ENCODE measurements at places on chromosomes 12 and 14.

GRCh38 chr12:57358646-57359045 lies 72.2 kb downstream of the R3HDM2 start:
- no peak for DNase-seq

DNA sequence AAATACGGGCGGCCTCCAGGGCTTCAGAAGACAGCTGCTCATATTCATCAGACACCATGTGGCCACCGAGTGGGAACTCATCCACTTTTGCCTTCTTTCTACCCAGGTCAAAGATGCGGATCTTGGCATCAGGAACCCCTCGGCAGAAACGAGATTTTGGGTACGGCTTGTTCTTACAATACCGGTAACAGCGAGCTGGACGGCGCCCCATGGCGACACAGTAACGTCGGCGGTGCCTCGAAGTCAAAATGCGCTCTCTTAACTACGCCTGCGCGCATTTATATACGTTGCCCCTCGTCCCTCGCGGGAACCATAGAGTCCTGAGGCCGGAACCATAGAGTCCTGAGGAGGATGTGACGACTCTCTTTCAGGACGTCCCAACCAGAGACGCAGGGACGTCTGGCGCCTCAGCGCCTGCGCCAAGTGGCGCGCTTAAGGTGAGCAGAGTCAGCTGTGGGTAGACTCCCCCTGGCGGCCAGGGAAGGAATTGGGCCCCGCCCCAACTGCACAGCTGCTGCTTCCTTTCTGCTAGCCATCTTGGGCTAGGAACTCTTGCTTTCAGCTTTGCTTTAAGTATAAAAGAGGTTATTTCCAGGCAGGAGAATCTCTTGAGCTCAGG lies at the start of gene RPL10L:
TSS of gene RPL10L (minus strand) at position 256 of the 619 bp plus-strand sequence. CDS start at position 211, 45 bp downstream.
- no peak for DNase-seq

DNA sequence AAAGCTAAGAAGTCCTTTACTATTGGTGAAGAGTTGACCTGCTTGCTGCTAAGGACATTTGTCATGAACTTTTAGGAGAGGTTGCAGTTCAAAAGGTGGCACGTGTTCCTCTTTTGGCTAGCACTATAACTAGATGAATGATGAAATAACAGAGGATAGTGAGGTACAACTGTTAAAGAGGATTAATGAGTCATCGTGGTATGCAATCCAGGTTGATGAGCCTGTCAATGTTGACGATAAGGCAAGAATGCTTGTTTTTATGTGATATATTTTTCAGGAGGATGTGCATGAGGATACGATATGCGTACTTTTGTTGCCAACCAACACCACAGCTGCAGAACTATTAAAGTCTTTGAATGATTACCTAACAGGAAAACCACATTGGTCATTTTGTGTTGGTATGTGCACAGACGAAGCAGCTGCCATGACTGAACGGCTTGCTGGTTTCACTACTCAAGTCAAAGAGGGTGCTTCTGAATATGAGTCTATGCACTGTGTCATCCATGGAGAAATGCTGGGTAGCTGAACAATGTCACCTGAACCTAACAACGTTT lies 10.6 kb downstream of the CEP128 start:
- DNase-seq: peak; percentile 80

DNA sequence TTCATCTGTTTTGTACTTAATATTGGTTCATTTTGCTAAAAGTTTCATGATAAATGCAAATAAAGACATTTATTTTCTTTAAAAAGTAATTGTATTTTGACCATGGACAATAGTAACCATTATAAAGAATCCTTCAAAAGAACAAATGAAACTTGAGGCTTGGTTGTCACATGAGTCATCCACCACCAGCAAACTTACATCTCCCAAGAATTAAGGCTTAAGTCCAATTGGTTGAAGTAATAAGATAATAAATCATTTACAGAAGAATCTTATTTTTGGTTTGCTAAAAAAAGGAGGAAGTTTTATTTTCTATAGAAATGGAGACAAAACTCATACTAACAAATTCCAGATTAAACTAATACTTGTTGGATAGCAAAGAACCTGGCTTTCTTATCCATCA lies 84.8 kb upstream of the KITLG start:
- no peak for DNase-seq

DNA sequence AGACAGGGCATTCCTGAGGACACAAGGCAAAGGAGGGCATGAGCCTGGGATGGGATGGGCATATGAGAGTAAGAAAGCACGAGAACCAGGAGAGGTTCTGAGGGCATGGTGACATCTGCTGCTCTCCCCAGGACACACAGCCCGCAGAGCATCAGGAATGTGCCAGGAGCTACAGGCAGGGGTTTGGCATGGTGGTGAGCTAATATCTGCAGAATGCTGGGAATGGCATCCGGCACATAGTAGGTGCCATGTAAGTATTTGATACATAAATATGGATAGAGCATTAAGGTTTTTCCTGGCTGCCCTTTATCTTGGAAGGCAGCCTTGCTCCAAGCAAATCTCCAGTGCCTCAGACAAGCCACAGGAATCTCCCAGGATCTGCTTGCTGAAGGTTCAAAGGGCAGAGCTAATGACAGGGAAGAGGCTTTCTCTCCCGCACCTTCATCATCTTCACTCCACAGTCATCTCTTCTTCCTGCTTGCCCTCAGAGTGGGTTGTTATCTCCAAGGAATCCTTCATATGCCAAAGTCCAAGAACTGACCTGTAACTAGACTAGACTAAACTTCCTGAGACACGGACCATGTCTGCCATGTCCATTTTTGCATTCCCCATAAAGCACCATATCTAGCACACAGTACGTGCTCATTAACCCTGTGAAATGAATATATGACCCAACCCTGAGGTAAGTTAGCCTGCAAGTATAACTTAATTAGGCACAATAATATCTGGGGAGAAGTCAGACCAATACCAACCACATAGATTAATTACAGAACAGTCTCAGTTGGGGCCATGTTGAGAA lies 62.0 kb upstream of the SCN8A start:
- DNase-seq: no peak

GRCh38 chr14:67395876-67396189 lies 16.1 kb downstream of the PLEK2 start:
- no peak for DNase-seq

GRCh38 chr14:103846543-103847450 lies 578 bp downstream of the PPP1R13B start:
- DNase-seq: no peak

DNA sequence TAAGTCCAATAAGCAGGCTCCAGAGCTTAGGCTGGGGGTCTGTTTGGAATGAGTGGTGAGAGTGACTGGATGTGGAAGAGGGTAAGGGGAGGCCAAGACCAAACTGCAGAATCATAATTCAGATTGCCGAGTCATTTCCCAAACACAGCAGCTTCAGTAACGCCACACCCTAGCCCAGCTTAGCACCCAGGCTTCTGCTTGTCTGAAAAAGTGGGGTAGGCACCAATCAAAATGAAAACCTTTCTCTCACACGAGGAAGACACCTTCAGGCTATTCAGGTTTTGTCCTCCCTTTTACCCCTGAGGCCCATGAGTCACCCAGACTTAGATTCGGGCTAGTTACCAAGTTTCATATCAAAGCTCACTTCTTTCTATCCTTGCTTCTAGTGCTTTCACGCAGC lies 306.1 kb downstream of the DAD1 start:
- no peak for DNase-seq

Measured in GM04504 (cell line).